ENCODE measurements at places on chromosomes 2 and 18.

DNA sequence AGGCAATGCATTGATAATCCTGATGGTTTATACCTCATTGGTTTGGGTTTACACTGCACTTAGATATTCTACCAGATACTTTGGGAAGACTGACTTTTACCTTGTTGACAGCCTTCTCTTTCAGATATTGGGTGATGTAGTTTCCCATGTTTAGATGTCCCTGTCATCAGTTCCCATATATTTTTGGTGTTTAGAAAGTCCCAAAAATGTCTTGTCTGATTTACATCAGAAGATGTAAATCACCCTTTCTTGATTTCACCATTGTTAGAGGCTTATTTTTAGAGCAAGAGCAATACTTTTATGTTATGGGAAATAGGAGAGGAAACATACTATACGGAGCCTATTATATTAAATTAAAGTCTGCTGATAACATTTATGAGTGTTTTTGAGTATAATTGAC lies 14.4 kb upstream of the CCDC102B start:
- DNase-seq, result no peak

DNA sequence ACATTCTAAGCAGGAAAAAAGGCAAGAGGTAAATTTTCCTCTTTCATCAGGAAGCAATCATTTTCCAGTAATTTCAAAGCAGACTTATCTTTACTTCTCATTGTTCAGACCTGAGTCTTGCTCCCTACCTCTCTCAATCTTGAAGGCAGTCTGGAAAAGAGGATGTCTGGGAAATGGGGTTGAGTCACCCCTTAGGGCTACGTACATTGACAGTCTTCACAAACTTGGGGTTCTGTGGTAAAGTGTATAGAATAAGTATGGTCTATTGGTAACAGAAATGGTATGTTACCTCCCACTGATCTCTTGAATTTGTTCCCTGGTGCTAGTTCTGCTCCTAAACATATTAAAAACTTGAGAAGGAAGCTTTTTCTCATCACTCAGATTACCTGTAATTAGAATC lies 361.3 kb downstream of the SS18 start:
- DNase-seq, result no peak

DNA sequence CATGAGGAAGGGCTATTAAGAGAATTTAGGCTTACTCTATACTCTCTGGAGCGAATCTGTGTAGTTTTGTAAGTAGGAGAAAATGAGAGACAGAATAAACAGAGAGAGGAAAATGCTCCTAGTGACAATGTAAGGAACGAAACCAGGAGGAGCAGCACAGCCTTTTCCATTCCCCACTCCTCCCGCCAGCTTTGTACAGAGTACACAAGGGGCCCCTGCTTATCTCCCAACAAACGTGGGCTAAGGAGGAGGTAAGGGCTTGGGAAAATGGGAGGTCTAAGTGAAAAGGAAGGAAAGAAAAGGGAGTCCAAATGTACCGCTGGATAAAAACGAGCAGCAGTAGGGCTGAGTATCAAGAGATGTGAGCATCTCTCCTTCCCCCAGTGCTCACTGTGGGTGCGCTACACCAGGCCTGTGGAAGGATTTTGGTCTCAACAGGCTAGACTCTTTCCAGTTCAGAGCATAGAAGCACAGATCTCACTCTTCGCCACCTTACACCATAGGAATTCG lies 12.1 kb upstream of the IHH start:
- DNase-seq, result no peak

- no peak for DNase-seq
These were observed 119.4 kb downstream of the ARHGAP15 start for GRCh38 chr2:143248631-143249030.

DNA sequence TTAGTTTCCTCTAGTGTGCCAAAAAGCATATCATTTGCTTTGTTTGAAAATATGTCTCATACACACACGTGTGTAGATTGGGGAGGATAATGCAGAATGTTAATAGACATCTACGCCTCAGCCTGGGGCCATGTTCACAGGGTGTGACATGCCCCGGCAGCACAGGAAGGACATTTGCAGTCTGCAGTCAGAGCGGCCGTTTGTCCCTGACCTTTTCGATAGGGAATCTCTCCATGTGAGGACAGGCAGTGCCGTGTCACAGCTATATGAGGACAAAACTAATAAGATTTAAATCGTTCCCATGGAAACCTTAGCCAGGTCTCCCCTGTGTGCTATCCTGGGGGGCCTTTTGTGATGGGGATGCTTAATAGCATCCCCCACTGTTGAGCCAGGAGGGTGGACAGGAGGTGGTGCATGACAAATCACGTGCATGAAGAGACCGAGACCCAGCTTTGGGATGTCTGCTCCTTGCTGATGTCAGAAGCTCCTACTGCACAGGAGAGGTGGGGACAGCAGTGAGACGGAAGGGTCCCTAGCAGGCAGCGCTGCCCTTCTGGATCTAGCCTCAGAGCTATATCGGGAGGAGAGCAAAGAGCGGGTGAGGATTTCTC lies 100.6 kb downstream of the RNF144A start:
- DNase-seq, result no peak

DNA sequence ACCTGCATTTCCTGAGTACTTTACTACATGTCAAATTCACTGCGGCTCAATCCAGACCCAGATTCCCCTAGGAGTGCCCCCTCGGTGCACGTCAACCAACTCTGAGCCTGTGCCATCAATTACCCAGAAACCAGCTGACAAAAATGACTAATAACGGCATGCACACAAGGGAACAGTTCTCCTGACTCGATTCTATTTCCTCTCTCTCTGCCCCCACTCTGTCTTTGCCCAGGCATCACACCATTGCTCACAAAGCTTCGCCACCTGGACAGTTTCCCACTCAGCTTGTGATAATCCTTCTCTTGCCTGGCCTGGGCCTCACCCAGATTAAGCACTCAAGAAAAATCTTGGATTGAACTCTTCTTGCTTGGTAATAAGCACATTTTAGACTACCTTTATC lies 115.3 kb upstream of the NDUFV2 start:
- no peak for DNase-seq

- DNase-seq, result no peak
These were observed 73.6 kb upstream of the IGFBP5 start for GRCh38 chr2:216768908-216769411.

DNA sequence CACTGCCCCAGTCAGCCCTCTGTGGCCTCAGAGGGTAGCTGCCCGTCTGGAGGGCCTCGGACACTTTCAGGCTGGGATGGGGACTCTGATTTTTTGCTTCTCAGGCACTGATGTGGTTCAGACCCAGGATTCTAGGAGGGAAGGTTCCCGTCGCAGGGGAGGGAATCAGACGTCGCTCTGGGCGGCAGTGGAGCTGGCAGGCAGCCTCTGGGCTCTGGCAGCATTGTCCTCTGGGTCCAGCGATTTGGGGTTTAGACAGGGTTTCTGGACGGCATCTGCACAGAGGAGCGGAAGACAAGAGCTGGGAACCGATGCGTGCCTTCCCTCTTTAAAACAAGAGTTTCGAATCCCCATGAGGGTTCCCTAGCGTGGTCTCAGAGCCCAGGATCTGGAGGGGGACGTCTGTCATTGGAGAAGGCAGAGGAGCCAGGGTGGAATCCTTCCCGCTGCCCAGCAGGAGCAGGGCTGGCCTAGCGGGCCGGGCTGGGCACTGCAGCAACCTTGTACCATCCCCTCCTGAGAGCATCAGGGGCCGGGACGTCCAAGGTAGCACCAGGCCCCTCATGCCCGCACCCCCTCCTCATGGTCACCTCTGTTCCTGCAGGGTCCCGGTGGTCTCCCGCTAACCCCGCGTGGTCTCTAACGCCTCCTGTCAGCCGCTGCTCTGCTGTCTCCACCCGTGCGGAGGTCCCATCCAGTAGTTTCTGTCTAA lies 246.0 kb downstream of the AGAP1 start:
- DNase-seq, result no peak

GRCh38 chr2:120741571-120742561 lies 6.2 kb downstream of the GLI2 start:
- no peak for DNase-seq

DNA sequence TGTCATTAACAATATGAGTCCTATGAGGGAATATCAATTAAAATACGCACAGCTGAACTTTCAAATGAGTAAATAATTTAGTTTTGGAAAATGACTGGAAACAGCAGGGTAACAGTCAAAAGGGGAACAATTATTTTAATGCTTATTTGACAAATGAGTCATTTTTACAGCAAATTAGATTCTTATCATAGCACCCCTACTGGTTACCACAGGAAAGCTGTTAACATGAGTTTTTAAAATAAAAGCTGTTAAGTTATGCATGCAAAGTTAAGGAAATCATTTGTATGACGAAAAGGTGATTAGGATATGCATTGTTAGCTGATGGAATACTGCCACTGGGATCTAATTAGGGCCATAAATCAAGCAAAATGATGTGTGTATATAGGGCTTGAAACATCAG lies 435.1 kb upstream of the MEIS1 start:
- DNase-seq, result no peak
